Substantia nigra (tissue), 51 donors: ENCODE measurements at places on chromosomes 5 and 9.

GRCh38 chr9:114775981-114776380 lies 29.9 kb downstream of the TNFSF15 start:
- DNase-seq: no peak

DNA sequence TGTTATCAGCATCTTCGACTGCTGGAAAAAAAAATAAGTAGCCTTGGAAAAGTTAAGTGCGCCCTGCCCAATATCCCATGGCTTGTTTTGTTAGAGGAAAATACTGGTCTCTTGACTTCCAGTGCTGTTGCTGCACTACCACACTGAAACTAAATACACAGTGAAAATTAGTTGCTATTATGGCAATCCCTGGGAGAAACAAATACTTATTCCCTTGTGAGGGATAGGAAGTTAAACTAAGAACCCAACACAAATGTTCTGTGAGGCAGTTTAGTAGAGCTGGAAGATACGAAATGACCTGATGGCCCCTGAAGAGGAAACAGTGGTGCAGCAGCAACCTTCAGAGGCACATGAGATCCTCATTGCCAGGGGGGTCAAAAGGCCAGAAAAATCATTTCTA lies 164.0 kb downstream of the ARL15 start:
- DNase-seq: no peak

DNA sequence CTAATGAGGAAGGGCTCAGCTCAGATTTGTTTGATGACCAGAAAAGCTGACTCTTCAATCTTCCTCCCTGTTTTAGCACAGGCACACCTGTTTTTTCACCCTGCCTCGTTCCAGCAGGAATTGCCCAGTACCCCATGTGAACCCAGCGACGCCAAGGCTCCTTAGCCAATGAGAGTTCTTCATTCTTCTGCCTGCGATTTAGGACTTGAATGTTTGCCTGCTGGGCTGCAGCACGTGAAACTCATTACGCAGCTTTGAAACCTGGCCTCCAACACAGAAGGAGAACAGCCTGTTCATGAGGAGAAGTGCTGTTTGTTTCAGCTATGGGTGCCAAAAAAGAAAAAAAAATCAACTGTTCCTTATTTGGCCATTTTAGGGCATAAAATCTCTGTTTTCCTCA lies 315.5 kb downstream of the TRPM3 start:
- DNase-seq: no peak

DNA sequence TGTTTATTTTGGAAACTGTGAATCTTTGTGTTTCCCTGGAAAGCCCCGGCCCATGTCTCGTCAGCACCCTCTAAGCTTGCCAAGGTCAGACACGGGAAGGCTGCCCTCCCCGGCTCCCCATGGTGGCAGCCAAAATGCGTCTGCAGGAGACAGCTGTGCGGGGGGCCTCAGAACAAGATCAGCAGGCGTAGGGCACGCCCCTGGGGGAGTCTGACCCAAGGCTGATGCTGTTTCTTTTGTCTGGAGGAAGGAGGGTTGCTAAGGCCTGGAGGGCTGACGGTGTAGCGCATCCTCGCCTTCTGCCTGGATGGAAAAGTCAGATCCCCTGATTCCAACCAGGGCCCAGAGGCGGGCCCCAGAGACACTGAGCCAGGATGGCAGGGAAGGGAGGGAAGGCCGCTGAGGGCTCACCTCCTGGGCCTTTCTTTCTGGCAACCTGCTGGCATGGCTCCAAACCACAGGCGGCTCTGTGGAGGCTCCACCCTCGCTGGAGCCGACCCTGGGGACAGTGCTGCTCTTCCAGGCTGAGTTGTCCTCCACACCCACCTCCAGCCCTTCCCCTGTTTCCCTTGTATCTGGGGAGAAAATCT lies 57.2 kb downstream of the OLFM1 start:
- no peak for DNase-seq

- no peak for DNase-seq
These were observed 30.3 kb upstream of the RFK start for GRCh38 chr9:76424491-76424890.

DNA sequence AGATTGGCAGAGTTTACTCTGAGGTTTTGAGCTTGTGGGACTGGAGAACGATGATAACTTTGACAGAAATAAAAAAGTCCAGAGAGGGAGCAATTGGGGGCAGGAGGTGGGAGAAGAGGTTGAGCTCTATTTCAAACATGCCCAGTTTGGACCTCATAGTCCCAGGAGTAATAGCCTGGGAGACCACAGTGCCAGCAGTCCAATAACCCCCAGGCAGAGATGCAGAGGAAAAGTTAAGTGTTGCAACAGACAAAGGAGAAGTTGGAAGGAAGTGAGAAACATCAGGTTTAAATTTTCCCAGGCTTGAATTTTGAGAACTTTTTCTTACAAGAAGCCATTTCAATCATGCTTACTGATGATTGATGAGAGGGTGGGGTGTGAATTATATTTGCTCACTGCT lies 117.0 kb upstream of the GHR start:
- no peak for DNase-seq
